Omental fat pad (tissue), 4 donors: ENCODE measurements at places on chromosomes 6 and 20. TPM values are rescaled to one million over a fixed set of nuclear protein-coding genes. Genes with fewer than 3 reads are reported as not detected.

The GPRC6A gene
- total RNA-seq: not detected

- no peak for DNase-seq
Observed at GRCh38 chr6:14851281-14851680, 394.6 kb upstream of the JARID2 start.

- DNase-seq: no peak
Observed at GRCh38 chr6:4313044-4313686, 177.8 kb upstream of the ECI2 start.

The SIGLEC1 gene
- total RNA-seq: 57.5 TPM

DNA sequence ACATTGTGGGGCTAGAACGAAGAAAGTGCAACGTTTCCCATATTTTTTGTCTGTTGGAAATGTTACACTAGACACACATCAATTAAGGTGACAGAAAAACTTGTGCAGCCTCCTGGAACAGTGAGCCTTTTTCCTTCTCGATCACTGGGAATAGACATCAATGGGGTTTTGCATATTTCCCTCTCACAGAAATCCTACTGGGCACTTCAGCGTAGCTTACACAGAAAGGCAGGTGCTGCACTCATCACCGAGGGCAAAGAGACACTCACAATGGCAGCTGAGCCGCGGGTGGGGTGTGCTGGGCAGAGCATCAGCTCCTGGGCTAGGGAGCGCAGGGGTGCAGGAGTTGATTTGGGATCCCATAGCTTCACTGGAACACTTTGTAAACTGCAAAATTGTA is 64.5 kb downstream of the THBS2 start:
- DNase-seq: no peak

- no peak for DNase-seq
Observed at GRCh38 chr6:135209803-135210202, 28.7 kb downstream of the MYB start.

DNA sequence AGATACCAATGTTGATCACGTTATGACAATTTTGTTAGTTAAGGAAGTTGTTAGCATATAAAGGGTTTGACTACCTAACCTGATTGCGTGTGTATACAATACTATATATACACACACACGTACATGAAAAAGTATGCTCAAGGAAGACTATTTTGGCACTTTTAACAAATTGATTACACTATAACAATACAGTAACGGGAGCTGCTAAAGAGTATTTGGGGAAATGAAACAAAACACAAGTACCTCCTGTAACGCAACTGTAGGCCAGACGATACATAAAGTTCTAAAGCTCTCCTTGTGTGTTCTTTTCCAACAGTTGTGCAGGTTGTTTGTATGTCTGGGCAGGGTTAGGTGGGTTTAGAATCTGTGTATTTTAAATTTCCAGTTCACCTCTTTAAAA is 98.7 kb downstream of the PLEKHG1 start:
- DNase-seq: no peak

DNA sequence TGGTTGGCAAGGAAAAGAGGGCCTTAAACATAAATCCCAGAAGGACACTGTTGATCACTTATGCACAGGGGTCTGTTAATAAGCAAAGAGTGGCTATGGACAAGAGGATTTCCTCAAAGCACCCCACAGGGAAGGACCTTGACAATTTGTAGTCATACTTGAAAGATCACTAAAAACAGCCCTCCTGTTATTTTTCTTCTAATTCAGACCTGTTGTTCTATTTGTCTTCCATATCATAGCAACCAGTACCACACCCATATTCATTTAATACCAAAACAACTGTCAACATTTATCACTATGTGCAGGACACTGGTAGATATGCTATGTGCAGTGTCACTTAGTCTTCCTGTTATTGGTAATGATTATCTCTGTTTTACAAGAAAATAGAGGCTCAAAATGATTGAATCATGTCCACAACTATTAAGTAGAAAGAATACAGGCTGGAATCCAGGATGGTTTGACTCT is 3.2 kb upstream of the DYNLRB1 start:
- DNase-seq: no peak

The FAM229B gene
- 12.4 TPM for total RNA-seq

- no peak for DNase-seq
Observed at GRCh38 chr6:138261116-138261780, 43.0 kb upstream of the PBOV1 start.

GRCh38 chr20:58650181-58650775 is 805 bp upstream of the STX16 start:
- no peak for DNase-seq

GRCh38 chr6:157728183-157728881 is 94.7 kb upstream of the SNX9 start:
- DNase-seq: no peak

The POPDC3 gene
- total RNA-seq: 0.46 TPM

The ZBTB12 gene
- 1.3 TPM for total RNA-seq

DNA sequence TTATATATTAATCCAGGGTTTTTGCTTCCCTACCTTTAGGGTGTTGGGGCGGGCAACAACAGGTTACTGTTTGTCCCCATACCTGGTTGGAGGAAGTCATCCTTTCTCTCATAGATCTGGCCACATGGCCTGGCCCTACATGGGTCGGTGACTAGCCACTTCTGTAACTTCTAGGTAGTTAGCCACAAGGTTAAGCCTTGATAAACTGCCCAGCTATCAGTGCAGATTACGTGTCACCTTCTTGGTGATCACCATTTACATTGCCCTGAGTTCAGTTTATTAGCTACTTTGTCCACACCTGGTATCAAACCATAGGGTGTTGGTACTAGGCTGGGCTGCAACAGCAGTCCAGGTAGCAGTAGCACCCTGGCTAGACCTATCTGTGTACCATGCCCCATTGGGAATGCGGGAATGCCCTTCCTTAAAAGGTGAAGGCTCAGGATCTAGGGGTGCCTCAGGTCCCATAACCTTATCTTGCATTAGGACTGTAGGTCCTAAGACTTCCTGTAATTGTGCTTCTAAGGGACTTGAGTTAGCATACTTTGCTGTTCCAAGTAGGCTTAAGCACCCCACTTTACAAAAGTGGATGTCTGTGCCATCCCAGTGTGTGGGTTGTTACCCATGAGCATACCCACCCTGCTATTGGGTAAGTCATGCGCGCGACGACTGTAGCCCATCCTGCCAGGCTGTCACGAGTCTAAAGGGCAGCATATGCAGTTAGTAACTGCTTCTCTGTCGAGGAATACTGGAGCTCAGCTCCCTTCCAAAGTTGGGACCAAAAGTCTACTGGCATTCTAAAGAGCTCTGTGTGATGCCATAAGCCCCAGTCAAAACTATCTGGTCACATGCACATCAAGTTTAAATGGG is 5.2 kb downstream of the ZKSCAN3 start:
- DNase-seq: no peak

DNA sequence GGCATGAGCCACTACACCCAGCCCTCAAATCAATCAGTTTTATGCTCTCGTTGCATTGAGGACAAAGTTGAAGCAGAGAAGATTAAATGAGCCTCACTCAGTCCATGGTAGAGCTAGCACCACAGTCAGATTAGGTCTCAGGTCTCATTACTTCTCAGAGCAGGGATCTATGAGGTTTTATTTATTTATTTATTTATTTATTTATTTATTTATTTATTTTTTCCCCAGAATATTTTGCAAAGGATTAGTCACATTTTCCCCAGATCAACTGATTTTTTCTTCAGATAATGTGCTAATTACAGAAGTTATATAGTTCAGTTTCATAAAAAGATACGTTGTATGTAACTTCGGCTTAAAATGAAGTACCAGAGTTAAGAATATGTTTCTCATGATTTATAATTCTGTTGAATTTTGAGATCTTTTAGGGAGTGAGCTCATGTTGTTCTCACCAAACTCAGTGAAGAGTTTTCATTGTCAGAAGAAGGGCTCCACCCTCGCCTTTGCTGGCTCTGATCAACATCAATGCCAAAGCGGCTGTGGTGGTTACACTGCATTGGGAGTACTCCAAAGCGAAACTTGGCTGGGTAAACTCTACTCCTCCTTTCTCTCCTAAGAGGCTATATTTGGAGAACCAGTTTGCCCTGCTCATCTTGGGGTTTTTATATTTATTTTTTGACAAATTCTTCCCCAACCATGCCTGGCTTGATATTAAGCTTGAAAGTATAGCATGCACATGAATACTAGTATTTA is 12.9 kb upstream of the ID4 start:
- no peak for DNase-seq

GRCh38 chr20:45768479-45768878 is 23.2 kb downstream of the WFDC3 start:
- no peak for DNase-seq

DNA sequence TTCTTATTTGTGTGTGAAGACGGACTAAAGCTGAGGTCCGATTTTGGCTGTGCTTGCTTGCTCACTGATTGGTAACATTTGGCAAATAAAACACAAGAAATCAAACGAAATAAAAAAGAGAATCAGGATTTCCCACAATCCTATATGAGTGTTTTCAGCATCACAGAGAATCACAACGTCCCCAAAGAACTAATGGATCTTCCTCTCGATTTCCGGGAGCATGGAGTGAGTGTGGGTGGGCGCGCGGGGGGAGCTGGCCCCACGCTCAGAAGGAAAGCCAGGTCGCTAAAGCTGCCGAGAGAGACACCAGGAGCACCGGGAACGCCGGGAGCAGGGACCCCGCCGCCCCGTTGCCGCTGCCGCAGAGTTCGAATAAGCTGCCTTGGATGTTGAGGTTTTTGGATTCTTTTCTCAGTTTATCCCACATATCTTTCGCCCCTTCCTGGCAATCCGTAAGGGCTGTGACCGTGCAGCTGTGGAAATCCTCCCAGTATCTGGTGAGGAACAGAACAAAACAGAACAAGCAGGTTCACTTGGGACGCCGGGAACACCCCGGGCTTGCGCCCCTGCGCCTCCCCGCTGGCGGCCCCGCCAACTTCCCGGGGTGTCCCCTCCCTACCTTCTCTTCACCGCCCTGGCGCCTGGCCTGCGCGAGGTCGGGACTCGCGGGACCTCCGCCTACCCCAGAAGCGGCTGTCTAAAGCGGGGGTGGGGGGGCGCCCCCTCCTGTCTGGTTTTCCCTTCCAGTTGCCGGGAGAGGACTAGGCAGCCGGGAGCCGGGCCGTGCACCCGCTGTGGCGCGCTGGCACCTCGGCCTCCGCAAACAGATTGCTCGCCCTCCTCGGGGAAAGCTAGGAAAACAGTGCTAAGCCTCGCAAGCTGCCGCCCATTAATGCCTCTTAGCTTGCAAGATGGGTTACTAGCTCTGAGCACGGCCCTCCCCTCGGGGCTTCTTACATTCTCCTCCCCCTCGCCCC is 7.7 kb downstream of the NRN1 start:
- no peak for DNase-seq

DNA sequence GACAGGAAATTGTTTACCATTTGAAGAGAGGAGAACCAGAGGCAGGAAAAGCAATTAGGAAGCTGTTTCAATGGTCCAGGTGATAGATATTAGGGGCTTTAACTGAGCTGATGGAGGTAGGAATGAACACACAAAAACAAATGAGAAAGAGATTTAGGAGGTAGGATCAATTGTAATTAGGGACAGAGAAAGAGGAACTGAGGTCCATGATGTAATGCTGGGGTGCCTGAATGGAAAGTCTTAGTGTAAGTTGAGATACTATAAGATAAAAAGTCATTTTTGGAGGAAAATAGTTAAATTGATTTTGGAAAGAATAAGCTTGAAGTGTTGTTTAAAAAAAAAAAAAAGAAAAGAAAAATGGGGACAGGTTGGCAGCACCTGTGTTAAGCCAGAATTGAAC is 58.5 kb upstream of the B3GAT2 start:
- no peak for DNase-seq

The ESR1 gene
- total RNA-seq: 4.9 TPM

GRCh38 chr6:146574211-146574610 is 24.6 kb upstream of the ADGB start:
- no peak for DNase-seq

DNA sequence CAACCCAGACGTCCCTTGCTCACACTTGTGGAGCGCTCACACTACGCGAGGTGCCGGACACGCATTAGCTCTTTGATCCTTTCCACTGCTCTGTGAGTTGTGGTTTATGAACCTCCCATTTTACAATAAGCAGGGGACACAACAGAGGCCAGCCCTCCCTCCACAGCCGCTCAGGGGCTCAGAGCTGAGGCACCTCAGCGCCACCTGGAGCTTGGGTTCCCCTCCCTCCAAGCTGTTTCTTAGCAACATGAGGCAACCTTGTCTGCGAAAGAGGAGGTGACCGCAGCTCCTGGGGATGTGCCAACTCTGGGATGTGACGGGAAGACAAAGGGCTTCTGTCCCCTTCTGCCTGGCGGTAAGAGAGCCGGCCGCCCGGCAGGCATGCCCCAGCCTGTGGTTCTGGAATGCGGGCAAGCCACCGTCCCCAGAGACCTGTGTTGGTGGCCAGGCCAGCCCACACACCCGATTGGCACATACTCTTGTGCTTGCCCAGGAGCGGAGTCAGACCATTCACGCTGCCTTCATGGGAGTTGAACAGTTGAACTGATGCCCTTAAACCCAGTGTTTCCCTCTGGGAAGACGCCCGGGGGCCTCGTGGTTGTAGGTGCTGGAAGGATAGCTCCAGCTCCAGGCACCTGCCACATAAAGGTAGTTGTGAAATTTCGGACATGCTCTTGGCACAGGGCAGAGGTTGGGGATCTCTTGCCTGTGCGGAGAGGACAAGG is 44.5 kb downstream of the RBM38 start:
- DNase-seq: no peak

DNA sequence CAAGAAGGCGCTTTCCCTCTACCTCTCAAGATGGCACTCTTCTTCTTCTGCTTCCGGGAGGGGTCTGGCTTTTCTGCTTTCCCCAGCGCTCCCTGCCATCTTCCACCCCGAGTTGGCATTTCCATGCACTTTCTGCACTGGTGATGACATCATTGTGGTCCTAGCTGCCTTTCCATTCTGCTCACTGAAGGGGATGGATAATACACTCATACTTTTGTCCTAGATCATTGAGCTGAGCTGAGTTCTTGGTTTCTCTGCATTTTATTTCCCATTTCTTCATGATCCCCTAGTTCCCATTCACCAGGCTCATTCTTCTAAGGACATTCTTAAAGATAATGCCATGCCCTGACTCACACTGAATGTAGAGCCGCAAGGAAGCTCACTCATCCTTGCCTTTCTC is 96.7 kb downstream of the EDN1 start:
- DNase-seq: no peak

DNA sequence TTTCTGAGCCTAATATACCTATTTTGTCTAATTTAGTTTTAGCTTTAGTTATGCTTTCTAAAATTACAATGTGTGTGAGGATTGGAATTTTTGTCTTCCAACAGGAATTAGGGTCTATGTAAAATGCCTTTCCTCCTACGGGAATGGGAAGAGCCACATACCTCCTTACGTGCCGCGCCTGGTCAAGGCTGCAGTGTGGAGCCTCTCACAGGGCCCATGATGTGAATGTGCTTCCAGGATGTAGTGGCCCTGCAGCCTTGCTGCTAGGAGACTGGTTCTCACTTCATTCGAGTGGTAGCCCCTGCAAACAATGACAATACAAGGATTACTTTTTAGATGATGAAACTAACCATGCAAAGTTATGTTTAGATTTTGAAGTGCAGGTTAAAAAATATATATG is 110.2 kb downstream of the SOBP start:
- DNase-seq: no peak

DNA sequence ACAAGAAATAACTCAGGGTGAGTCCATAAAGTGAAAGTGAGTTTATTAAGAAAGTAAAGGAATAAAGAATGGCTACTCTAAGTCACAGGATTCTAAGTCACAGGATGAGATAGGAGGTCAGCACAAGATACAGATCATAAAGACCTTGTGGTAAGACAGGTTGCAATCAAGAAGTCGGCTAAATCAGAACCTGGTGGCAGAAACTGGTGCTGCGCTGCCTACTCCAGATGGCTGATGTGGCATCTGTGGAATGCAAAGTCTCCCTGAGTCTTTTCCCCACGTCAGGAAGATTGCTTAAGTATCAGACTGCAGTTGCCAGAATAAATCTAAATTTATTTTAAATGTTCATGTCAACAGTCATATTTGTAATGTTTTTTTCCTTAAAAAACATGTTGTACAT is 10.7 kb upstream of the KCNK15 start:
- no peak for DNase-seq

The SLC35D3 gene
- not detected for total RNA-seq
